Inflammatory macrophage (primary cell): ENCODE measurements at places on chromosomes 12 and 14.

DNA sequence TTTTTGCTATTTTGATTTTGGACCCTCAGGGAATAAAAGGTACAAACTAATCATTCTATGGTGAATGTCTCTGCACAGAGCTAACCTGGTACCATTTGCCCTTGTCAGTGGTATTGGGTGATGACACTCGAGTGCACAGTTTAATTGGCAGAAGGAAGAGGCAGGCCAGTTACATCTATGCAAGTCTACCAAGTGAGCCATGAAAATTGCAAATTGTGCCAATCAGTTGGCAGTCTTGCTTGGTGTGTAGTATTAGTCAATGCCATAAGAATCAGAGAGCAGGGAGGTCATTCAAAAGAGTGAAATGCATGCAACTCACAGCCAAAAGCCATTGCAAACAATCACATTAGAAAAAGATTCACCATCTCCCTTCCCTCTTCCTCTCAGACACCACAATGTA is 479.6 kb downstream of the ADAMTS20 start:
- DNase-seq, result no peak

GRCh38 chr14:20612403-20612802 is 21.2 kb upstream of the RNASE12 start:
- peak; percentile 29 for DNase-seq

DNA sequence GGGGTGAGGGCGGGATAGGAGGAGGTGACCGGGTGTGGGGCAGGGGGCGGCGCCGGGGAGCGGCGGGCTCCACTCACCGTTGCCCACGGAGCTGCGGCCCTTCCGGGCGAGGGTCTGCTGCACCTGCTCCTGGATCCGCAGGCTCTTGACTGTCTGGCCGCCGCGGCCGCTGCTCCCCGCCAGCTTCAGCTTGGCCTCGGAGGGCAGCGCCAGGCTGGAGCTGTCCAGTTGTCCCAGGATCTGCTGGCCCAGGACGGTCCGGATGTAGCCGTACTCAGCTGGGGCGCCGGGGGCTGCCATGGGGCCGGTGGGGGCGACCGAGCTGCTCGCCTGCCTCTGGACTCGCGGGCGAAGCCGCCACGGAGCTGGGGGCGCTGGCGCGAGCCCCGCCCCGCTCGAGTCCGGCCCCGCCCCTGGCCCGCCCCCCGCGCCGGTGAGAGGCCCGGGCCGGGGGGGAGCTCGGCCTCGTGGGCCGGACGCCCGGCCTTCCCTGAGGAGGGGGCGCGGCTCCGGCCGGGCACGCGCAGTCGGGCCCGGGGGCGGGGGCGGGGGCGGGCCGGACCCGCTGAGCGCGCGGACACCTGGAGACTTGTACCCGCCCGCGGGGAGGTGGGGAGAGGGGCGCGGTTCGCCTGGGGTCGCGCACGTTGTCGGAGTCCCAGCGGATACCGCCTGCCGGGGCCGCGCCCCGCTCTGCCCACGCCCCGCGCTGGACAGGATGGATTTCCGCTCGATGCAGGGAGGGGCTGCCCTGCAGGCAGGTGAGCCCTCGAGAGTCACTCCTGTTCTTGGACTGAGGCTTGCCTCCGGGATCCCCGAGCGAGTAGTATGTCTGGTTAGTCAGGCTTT is at the start of gene PKP2:
TSS of gene PKP2 (minus strand) at position 346 of the 849 bp plus-strand sequence. CDS start at position 300, 46 bp downstream.
- no peak for DNase-seq

- no peak for DNase-seq
Observed at GRCh38 chr14:34325493-34325892, 136.5 kb downstream of the SPTSSA start.

DNA sequence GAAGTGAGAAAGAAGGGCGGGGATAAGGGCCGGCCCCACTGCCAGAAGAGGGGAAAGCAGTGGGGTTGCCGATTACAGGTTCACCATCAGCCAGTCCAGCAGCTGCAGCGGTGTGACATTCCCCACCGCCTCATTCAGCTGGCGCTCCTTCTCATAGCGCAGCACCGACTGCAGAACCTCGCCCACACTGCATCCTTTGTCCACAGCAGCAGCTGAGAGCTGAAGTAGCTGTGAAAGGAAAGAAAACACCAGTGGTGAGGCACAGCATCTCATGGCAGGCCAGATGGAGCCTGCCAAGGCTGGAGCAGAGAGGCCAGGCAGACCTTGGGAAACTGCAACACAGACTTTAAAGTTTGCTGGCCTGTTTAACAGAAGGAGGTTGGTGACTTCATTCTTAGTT is 33.2 kb downstream of the AKAP3 start:
- DNase-seq, result no peak

- DNase-seq, result no peak
Observed at GRCh38 chr12:58455136-58455535, 465.2 kb downstream of the LRIG3 start.

DNA sequence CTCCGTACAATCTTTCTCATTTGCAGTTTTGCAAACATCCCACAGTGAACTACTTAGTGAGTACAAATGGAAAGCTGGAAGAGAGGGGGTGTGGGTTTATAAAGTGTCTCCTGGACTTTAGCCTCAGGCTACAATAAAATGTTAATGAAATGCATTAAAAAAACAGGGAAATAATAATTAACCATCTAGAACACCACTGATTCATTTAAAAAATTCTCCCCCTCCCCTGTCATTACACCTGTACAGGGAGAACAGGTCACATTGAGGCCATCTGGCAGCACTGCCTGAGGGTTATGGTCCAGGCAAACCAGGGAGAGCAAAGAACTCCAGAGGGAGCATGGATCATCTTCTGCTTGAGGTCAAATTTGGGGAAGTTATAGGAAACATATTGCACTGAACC is 96.3 kb downstream of the TSPAN8 start:
- no peak for DNase-seq

DNA sequence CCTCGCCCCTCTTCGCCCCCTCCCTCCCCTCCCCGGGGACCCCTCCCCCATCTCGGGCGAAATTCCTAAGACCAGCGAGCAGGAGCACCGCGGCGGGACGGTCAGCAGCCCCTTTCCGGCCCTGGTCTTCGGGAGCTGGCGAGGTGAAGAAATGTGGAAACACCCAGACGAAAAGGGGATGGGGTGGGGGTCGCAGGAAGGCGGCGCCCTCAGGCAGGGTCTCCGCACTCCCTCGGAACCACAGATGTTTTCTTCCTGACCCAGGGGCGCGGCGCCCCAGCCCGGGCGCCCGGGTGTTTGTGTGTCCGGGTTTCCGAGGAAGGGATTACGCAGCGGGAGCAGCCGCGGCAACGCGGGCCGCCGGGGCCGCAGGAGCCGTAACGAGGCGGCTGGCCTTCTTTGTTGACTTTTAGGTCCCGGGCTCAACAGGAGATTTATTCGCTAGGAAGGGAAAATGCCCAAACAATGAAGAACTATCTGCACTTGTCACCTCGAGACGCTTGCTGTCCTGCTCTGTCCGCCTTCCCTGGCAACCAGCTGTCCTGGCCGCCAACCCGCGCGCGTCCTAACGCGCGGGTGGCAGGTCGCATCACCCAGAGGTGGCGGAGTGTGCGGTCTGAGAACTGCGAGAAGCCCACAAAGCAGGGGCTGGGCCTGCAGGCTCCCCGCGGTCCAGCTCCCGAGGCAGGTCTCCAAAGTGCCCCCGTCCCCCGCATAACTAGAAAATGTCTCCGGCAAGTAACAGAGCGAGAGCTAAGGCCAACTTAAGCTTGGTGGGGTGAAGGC is 7.0 kb downstream of the FOXA1 start:
- DNase-seq, result no peak
